PC-3 (cell line): ENCODE measurements at places on chromosomes 12 and 14. TPM values are rescaled to one million over a fixed set of nuclear protein-coding genes. Genes with fewer than 3 reads are reported as not detected.

HAL gene
- total RNA-seq = 0.23 and 1.5 TPM in 2 replicates

NTF3 gene
- not detected in 2 replicates for total RNA-seq

HOXC9 gene
- 1.5 and 1.8 TPM in 2 replicates for total RNA-seq

HVCN1 gene
- 2.2 and 3.3 TPM in 2 replicates for total RNA-seq

PPM1H gene
- total RNA-seq = 9.8 and 12.0 TPM in 2 replicates

FAM222A gene
- 11.7 and 15.3 TPM in 2 replicates for total RNA-seq

KLRC3 gene
- total RNA-seq = not detected in 2 replicates

SLC8B1 gene
- total RNA-seq = 34.1 and 50.2 TPM in 2 replicates

ANHX gene
- not detected in 2 replicates for total RNA-seq

SRRM4 gene
- under 0.01 TPM in 1 of 2 replicates, not detected in the other for total RNA-seq

ALG10 gene
- 15.7 TPM in 2 replicates for total RNA-seq
